ENCODE measurements at places on chromosomes 1 and 21. TPM values are rescaled to one million over a fixed set of nuclear protein-coding genes. Genes with fewer than 3 reads are reported as not detected.

The THEMIS2 gene
- polyA plus RNA-seq = 4.1 TPM

DNA sequence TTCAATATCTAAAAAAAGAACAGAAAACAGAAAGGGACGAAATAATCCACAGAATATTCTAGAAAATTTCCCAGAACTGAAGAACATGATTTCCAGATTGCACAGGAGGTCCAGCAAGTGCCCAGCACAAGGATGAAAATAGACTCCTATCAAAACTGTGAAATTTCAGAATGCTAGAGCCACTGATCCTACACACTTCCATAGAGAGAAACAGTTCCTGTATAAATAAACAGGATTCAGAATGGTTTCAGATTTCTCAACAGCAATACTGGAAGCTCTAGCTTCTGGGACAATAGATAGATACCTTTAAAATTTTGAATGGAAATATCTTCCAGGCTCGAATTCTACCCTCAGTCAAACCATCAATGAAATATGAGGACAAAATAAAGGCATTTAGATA, 4.6 kb downstream of the TARBP1 start:
- DNase-seq = no peak

The C4BPB gene
- not detected for polyA plus RNA-seq

DNA sequence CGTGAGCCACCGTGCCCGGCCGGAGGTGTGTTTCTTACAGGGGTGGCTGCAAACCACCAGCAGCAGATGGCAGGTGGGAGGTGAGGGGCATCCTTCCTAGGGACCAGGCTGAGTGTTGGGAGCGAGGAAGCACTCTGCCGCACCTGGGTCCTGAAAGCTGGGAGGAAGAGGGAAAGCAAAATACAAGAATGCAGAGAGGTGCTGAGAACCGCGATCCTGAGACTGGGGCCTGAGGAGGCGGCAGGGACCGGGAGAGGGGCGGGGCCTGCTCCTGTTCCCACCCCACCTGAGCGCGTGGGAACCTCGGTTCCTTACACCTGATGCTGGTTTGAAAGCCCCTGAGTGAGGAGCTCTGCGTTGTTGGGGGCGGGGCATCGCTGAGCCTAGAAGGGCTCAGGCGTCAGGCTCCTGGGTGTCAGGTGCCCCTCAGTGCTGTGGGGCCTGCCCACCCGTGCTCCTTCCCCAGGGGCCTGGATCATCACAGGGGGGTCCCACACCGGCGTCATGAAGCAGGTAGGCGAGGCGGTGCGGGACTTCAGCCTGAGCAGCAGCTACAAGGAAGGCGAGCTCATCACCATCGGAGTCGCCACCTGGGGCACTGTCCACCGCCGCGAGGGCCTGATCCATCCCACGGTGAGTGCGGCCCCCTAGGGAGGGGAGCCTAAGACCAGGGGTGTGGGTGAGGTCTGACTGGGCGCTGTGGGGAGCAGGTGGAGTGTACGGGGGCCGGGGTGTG, 15.5 kb downstream of the TRPM2 start:
- peak; percentile 65 for DNase-seq

GRCh38 chr1:160853754-160854153, 8.9 kb downstream of the CD244 start:
- no peak for DNase-seq

GRCh38 chr1:160258177-160258798, 4.1 kb downstream of the DCAF8 start:
- no peak for DNase-seq

GRCh38 chr1:241825581-241825980, 22.4 kb upstream of the EXO1 start:
- DNase-seq = no peak

DNA sequence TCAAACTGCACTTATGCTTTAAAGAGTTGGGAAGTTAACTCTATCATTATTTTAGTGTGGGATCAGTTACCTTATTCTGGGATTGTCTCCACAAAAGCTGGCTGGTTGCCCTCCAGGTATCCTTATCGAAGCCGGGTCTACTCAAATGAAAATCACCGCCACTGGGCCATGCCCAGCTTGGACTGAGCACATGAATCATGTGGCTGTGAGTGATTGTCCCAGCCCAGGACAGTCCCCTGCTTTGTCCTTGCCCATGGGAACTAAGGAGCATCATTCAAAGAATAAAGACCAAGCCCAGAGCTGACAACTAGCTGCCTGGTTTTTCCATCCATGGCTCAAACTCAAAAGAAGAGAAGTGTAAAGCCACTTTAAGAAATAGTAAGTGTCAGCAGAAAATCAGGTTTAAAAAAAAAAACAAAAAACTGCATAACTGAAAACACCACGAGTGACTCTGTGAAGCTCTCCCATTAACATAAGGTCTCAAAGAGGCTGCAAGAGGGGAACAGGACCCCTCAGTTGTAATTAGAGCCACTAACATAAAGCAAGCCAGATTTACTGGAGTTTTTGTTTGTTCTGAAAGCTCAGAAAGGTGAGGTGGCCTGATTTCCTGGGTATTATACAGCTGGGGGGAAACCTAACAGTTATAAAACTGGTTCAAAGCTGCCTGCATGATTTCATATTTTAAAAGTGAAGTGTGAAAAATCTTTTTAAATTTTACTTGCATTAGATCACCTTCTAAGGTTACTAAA, 91.5 kb downstream of the KIF14 start:
- no peak for DNase-seq

DNA sequence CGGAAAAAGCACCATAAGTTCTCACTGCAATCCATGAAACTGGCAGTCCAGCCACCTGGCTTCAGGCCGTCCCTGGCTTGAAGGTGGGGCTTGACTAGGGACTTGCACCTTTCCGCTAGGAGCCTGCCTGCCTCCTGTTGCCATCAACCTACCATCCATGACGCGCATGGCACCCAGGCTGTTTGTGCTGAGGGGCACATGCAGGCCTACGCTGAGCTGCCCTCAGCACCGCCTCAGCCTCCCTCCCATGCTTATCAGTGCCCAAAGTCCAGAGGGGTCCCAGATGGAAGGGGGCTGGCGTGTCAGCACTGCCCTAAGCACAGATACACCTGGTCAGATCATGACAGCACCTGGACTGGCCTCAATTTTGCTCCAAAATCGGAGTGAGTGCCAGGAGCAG, 190.2 kb upstream of the LYPLAL1 start:
- DNase-seq = no peak

DNA sequence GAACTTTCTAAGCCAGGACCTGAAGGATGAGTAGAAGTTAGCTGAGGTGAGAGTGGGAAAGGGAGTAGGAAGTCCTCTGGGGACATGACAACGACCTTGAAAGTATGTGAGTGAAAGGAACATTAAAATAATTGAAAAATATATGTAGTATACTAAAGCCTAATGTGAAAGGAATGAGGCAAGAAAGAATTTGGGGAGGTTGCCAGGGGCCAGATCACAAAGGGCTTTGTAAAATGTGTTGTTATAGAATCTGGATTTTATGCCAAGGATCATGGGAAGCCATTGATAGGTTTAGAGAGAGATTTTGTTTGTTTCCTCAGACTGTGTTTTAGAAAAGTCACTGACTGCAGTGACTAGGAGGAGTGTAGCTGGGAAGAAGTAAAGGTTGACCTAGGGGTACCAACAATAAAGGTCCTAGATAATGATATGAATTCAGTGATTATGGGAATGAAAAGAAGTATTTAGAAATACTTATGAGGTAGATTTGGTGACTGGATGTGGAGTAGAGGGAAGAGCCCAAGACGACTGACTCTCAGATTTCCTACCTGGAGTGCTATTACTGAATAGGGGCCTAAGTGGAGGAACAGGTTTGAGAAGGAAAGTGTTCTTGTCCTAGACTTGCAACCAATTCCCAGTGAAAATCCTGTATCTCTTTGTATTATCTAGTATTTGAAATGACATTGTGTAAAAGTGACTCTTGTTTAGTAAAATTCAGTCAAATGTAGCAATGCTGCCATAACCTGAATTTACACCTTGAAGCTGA, 179.8 kb downstream of the PHTF1 start:
- DNase-seq = no peak

DNA sequence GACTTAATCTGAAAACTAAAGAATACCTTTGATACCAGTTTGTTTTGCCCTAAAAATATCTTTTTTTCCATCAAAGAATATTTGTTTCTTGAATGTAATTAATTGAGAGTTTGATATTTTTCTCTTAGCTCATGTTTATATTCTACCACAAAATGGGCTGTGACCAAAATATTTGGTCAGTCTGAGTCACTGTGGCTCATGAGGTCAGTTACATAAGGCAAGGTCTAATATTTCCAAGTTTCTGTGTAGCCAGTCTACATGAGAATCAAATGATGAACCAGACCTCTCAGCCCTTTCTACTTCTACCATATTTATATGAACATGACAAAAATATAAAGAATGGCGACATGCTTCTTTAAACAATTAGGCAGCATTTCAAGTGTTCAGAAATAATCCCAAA, 83.0 kb upstream of the IVNS1ABP start:
- DNase-seq = no peak

GRCh38 chr1:208085655-208086515, 158.3 kb downstream of the PLXNA2 start:
- DNase-seq = no peak

GRCh38 chr1:58063095-58063494, 483.4 kb downstream of the OMA1 start:
- no peak for DNase-seq

GRCh38 chr1:111963985-111964738, 25.3 kb downstream of the KCND3 start:
- DNase-seq = no peak

The CASQ1 gene
- 0.18 TPM for polyA plus RNA-seq

The CHML gene
- 3.0 TPM for polyA plus RNA-seq

DNA sequence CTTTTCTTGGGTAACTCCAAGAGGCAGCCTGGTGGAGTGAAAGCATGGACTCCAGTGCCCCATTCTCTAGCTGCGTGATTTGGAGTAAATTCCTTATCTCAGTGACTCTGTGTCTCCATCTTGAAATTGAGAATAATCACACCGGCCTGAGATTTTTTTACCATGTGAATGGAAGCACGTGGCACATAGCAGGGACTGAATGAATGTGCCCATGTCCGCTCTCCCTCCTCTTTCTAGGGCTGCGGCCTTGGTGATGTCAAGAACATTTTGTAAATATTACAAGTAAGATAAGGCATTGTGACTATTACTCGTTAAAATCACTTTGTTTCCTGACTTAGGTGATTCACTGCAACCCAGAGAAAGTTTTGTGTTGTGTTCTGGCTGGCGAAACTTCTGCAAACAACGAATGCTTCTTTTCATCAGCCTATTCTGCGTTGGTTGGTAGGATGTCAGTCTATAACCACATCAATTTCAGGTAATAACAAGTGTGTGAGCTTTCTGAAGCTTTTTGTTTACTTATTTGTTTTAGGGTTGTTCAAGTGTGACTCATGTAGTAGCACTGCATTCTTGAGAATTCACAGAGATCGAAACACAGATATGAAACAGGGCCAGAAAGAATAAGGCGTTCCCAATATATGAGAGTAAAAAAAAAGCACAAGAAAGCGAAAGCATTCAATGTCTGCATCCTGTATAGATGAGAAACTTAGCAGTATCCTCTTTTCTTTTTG, 135.7 kb upstream of the SLC45A1 start:
- no peak for DNase-seq

GRCh38 chr1:187078916-187079315, 250.2 kb downstream of the PLA2G4A start:
- no peak for DNase-seq

The SLC30A2 gene
- not detected for polyA plus RNA-seq

DNA sequence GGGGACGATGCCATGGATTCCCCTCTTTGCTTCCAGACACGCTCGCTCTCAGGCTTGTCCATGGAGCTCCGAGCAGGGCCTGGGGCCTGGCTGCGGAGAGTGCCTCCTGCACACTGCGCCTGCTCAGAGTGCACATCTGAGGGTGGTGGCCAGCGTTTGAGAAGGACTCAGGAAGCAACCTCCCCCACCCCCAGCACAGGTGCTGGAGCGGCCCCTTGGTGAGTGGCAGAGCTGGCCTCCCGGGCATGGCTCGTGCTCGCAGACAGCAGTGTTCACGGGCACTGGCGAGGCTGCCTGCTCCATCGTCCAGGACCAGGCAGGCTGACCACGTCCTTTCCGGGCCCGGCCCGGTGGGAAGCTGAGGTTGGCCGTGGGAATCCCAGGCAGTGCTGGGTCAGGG, 2.8 kb downstream of the SPATC1L start:
- DNase-seq = no peak

The CD164L2 gene
- 0.05 TPM for polyA plus RNA-seq

GRCh38 chr1:80582980-80583379, 1217.8 kb upstream of the ADGRL2 start:
- DNase-seq = no peak

GRCh38 chr21:35119501-35120047, 70.5 kb upstream of the RUNX1 start:
- no peak for DNase-seq

DNA sequence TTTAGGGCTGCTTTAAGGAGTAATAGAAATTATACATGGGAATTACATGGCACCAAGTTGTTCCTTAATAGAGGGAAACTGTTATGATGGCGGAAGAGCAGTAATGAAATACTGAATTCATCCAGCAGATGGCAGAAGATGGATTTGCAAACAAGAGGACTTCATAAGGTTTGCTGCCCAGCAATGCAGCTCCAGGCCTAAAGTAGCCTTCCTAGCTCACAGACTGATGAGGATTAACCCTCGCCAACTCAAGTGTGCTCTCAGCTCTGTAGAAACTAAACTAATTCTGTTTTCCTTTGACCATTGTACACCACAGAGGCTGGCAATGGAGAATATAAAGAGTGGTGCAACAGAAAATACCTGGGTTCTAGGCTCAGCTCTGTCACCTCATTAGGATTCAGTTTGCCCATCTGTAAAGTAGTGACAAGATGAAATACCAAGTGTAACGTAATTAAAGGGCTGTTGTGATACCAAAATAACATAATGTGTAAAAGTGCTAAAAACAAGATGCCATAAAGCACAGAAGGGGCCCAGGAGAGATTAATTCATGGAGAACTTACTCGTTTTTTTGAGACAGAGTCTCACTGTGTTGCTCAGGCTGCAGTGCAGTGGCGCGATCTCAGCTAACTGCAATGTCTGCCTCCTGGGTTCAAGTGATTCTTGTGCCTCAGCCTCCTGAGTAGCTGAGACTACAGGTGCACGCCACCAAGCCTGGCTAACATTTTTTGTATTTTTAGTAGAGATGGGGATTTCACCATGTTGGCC, 102.4 kb upstream of the SERBP1 start:
- DNase-seq = peak; percentile 70

DNA sequence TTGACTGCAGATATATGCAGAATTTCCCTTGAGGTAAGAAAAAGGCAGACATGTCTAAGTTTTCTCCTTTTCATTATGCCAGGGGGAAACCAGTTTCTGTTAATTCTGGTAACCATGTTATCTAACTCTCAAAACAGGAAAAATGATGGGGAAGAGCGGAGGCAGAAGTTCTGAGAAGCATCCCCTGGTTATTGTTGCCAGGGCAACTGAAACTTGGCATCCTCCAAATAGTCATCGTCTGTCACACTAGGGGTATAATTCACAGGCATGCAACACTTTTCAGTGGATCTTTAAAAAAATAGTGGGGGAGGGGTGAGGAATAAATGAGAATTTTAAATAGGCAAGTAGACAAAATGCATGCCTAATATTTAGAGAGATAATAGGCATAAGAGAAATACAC, 715.3 kb upstream of the CXADR start:
- DNase-seq = no peak

The PRDM16 gene
- not detected for polyA plus RNA-seq

DNA sequence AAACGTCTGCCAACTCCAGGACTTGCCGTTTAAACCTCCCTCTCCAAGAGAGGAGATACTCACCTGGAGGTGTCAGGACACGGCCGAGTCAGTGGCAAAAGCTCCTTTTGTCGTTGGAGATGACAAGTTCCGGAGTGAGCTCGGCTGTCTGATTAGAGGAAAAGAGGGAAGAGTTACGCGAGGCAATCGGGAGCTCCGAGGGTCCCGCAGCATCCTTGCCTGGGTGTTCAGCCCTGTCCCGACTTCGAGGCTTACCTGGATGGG, 497 bp downstream of the ID3 start:
- no peak for DNase-seq

GRCh38 chr1:240169188-240169587, 77.5 kb downstream of the FMN2 start:
- DNase-seq = no peak

All from SK-N-SH (cell line).